ENCODE measurements at places on chromosomes 1 and 21.

DNA sequence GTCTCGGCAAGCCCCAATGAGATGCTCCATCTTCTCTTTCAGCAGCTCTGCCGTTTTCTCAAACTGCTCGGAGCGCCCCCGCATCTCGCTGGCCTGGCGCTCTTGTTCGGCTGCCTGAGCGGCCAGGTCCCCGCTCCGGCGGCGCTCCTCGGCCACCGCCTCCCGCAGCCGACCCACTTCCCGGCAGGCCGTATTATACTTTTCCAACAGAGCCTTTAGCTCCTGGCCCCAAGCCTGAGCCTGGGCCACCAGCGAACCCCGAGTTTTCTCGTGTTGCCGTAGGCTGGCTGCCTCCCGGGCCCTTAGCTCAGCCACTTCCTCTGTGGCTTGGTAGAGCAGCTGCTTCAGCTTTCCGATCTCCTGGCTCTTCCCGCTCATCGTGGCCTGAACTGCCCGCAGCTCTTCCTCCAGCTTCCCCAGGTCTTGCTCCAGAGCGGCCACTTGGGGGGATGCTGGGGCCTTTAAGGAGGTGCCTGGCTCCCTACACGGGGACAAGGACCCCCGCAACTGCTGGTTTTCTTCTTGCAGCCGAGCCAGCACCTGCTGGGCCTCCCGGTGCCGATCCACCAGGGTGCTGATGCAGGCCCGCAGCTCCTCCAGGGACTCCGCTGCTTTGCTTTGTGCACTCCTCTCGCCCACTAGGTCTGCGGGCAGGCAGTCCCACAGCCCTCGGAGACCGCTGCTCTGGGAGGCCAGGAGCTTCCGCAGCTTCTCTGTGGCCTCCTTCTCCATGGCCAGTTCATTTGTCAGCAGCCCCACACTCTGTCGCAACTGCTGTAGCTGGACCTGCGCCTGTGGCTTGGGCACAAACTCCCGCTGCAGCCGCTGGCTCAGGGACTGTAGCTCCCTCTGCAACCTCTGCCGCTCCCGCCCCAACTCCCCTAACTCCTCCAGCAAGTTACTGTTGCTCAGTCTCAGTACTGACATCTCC lies 13.4 kb upstream of the PIAS3 start:
- no peak for DNase-seq

DNA sequence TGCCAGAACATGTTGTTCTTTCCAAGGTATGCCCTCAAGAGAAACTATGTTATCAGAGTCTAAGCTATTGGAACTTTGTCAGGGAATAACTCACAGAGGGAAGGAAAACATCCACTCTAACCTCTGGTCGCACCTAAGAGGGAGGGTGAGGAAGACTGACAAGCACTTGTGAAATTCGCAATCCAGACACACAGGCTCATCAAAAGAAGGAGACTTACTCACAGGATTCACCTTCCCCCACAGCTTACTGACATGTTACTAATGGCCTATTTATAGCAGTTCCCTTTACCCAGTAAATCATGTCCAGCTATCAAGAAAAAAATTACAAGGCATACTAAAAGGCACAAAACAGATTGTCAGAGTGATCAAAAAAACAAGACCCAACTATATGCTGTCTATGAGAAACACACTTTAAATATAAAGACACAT lies 36.9 kb downstream of the WDR64 start:
- peak; percentile 100 for DNase-seq

GRCh38 chr1:22918644-22919043 lies 54.0 kb downstream of the LACTBL1 start:
- no peak for DNase-seq

DNA sequence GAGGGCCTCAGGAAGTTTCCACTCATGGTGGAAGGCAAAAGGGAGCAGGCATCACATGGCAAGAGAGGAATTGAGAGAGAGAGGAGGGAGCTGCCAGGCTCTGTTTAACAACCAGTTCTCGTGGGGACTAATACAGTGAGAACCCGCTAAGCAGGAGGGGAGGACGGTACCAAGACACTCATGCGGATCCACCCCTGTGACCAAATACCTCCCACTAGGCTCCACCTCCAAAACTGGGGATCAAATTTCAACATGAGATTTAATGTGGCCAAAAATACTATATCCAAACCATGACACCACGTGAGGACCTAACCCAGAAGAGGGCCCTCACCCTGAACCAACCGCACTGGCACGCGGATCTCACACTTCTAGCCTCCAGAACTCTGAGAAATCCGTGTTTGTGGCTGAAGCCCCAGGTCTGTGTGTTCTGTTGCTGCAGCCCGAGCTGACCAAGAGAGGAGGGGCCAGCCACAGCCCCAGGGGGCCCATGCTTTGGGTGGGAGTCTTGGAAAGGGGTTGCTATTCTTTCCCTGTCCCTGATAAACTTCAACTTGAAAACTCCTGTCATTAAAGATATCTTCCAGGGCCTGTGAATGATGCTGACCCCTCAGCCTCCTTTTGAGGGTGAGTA lies 32.0 kb downstream of the TRIM67 start:
- DNase-seq = no peak

DNA sequence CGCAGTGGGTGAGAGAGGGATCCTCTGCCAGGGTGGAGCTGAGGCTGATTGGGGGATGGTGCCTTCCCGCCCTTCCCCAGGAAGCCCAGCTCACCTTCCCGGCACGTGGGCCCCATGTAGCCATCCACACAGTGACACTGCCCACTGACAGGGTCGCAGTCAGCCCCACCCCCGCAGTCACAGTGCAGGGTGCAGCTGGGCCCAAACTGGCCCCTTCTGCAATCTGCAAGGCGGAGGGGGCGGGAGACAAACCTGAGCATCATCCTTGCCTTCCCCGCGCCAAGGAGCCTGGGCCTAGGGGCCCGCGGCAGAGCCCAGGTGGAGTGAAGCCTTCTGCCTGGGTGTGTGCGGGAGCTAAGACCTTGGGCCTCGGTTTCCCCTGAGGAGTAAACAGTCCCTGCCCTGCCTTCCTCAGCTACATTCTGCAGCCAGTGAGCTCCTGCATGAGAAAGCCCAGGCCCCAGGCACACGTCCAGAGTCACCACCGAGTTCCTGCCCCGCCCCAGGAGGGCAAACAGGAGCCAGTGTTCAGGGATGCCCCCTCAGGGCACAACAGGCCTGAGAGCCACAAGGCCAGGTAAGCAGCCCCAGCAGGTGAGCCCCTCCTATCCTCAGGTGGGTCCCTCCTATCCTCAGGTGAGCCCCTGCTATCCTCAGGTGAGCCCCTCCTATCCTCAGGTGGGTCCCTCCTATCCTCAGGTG lies 38.2 kb downstream of the ARHGEF16 start:
- no peak for DNase-seq

- DNase-seq = no peak
Measured at GRCh38 chr1:3139451-3139852, 70.4 kb downstream of the PRDM16 start.

- DNase-seq = no peak
Measured at GRCh38 chr1:41658431-41659158, 174.1 kb upstream of the EDN2 start.

DNA sequence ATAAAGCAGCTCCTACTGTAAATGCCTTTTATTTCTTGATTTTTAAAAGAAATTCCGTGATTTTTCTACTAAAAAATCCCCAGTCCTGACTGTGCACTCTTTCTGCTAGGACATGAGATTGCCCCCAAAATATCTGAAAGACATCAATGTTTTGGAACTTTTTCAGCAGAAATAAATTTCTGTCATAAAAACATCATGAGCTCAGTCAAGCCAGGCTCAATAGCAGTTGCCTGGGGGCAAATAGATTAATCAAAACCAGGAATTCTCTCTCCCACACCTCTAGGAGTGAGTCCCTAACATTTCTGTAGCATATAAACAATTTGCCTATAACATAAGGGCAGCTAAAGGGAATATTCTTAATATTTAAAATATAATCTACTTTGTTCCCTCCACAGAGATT lies 654.1 kb downstream of the PTPRC start:
- DNase-seq = no peak

DNA sequence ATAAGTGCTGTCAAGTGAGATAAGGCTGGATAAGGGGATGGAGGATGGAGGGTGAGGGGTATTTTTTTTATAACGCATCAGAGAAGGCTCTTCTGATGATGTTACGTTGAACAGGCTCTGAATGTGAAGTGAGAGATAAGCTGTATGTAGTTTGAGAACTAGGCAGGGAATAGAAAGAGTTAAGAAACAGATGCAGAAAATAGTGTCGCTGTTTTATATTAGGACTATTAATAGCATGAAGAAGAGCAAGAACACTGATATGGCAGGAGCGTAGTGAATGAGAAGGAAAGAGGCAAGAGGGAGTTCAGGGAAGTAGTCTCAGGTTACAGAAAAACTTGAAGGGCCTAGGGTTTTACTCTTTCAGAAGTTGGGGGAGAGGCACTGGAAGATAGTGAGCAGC lies 59.8 kb downstream of the GPR88 start:
- no peak for DNase-seq

DNA sequence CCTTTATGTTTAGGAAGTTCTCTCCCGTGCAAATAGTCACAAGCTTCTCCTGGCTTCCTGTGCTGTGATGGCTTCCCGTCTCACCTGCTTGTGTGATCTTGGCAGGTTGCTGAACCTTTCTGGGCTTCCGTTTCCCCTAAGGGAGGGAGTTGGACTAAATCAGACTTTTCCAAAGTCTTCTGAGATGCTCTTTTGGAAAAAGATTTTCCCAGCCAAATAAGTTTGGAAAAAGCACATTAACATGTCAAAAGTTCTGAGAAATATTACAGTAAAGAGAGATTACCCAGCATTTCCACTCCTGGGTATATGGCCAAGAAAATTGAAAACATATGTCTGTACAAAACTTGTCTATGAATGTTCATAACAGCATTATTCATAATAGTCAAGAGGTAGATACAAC lies 36.0 kb upstream of the TENT5C start:
- DNase-seq = no peak

DNA sequence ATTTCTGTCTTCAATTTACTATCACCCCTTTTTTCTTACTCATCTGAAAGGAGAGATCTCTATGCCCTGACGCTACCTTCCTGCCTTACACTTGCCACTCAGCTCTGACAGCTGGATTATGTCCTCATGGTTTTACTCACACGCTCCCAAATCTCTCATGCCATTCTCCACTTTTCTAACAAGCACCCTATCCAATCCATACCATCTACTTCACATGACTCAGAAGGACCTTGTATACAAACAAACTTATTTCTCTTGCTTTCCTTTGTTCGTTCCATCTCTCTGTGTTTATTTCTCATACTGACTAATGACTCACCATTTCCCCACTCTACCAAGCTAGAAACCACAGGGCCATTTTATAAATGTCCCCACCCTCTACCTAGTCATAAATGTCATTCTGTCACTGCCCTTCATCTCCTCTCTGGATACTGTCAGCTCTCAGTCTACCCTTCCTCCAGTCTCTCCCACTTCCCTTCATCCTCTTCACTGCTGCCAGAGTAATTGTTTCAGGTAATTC lies 87.3 kb downstream of the USP24 start:
- peak; percentile 22 for DNase-seq

DNA sequence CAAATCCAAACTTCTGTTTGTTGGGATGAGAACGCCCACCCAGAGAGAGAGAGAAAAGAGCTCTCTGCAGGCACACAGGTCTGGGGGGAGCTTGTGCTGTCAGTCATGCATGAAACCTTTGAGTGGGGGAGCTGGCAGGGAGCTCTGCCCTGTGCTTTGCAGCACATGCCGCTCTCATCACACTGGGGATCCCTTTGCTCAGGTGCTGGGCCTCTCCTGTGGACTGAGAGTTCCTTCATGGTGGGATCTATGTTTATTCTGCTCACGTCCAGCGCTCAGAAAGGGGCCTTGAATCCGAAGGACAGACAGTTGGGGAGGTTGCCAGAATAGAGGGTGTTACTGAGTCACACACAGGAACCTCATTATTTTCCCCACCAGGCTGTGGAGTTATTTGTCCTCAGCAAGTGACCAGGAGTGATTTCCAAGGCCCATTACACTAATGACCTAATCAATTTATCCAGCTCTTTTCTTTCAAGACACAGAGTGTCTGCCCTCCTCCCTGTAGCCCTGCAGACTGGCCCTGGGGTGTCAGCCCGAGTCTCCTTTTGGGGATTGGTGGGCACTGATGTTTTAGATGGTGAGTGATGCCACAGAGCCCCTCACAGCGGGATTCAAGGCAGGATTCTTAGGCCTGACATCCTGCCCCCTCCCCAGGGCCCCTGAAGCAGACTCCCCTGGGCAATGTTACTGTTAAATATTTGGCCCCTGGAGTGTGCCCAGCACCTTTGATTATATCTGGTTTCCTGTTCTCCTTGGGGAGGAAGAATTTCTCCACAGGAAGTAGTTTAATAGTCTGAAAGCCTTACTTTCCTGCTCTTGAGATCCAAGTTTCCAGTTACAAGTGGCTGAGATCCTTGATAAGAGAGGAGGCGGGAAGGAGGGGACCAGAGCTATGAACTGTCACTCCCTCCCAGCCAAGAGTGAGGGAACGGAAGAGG lies 22.3 kb downstream of the MYBPH start:
- no peak for DNase-seq

- DNase-seq = no peak
Measured at GRCh38 chr1:159091180-159091560, 14.6 kb upstream of the AIM2 start.

GRCh38 chr21:16169102-16169511 lies 439.3 kb downstream of the USP25 start:
- no peak for DNase-seq

DNA sequence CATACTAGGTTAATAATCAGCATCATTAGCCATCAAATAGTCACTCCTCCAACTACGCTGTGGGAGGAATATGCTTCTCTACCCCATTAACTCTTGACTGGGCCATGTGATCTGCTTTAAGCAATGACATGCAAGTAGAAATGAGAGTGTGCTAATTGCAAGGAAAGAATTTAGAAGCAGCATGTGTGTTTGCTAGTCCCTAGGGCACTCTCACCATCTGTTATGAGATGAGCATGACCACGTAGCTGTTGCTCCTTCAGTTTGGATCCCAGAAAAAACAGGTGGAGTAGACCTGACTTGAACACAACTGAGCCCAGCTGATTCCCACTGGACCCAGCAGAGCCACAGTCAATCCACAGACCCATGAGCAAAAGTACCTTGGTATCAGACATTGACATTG lies 19.7 kb upstream of the RGS7 start:
- DNase-seq = no peak

GRCh38 chr1:22778862-22779520 lies 68.4 kb downstream of the EPHB2 start:
- no peak for DNase-seq

DNA sequence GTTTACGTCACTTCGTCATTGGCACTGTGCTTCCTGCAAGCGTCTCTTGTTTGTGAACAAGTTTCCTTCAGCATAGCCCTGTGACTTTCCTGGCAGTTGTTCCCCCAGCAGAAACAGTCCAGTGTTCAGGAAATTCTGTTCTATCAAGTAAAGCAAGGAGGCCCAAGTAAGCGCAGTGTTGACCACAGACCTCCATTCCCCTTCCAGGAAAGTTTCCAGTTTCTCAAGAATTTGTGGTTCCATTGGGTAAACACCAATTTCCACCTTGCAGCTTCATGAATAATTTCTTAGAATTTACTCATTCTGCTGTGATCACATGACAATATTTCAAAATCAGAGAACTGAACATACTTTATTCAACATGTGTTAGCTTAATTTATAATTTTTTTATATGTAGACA lies 88.5 kb upstream of the ETV3 start:
- no peak for DNase-seq

GRCh38 chr1:168146626-168147025 lies 9.9 kb upstream of the GPR161 start:
- no peak for DNase-seq

Data from MCF 10A (cell line).